ENCODE measurements at places on chromosomes 4 and X.

GRCh38 chrX:46561824-46562657 is 11.5 kb upstream of the CHST7 start:
- peak; percentile 23 for DNase-seq

- DNase-seq = no peak
These were observed 137.0 kb downstream of the RBM47 start for GRCh38 chr4:40492691-40493090.

DNA sequence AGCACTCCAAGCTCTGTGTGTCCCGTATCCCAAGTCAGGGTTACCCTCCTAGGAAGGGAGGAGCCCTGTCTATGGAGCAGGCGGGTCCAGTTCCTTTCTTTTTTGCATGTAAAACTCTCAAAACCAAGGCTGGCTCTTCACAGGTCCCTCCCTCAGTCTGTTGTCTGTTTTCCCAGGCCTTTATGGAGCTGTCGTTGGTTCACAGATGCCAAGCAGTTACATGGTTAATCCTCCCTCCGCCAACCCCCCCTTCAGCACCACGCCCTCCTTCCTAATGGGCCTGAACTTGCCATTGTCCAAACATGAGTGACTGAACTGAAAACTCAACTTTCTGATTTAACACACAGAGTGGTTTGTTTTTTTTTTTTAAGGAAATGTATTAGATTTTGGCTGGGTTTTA is 148.3 kb downstream of the STOX2 start:
- DNase-seq = no peak

DNA sequence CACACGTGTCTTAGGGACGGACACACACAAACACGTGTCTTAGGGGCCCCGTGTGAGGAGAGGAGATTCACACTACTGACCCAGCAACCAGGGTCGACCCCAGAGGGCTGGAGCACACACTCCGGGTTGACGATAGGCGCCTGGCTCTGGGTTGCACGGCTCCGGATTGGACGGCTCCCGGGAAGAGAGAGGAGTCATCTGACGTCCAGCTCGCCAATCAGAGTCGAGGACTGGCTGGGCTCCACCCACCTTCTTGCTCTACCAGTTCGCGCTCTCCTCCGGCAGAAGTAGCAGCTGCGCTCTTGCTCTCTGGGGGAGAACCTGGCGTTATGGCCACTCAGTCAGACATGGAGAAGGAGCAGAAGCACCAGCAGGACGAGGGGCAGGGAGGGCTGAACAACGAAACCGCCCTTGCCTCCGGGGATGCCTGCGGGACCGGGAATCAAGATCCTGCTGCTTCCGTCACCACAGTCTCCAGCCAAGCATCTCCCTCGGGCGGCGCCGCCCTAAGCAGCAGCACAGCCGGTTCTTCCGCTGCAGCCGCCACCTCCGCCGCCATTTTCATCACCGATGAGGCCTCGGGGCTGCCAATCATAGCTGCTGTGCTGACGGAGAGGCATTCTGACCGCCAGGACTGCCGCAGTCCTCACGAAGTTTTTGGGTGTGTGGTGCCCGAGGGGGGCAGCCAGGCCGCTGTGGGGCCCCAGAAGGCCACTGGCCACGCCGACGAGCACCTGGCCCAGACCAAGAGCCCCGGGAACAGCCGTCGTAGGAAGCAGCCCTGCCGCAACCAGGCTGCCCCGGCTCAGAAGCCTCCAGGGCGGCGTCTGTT is 74.3 kb downstream of the NUDT10 start:
- DNase-seq = no peak

GRCh38 chrX:52220936-52221335 is 36.2 kb downstream of the MAGED4 start:
- no peak for DNase-seq

GRCh38 chrX:138777230-138777629 is 65.7 kb upstream of the FGF13 start:
- no peak for DNase-seq

DNA sequence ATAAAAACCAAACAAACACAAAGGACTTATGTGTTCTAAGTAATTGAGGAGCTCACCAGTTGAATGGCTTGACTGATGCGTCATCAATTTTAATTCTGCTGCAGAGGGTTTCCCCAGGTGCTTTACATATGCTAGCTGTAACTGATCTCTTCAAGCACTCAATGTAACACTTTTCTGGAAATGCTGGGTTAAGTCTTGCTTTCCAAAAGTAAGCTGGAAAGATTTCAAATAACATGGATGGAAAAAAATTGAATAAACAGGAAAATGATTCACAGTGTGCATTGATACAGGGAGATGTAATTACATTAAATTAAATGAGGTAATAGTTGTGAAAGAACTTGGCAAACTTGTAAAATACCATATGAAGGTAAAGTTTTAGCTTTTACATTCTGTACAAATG is 186.7 kb upstream of the WDFY3 start:
- DNase-seq = no peak

- DNase-seq = no peak
These were observed 17.3 kb upstream of the GIMD1 start for GRCh38 chr4:106385853-106386393.

DNA sequence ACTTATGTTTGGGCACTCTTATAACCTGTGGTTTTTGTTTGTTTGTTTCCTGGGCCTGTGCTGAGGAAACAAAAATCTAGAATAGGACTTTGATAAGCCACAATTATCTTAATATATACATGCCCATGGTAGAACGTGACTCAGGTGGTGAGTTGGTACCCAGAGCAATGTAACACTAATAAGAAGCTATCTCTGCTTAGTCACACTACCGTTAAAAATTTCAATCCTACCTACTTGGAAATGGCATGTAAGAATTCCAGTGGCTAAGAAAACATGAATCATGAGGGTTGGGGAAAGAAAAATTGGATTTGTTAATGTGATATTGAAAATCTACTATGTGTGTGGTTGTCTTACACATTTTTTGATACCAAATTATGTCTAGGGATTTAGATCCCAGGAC is 30.5 kb upstream of the ADGRG2 start:
- no peak for DNase-seq

- no peak for DNase-seq
These were observed 16.0 kb downstream of the UBA6 start for GRCh38 chr4:67684839-67685531.

DNA sequence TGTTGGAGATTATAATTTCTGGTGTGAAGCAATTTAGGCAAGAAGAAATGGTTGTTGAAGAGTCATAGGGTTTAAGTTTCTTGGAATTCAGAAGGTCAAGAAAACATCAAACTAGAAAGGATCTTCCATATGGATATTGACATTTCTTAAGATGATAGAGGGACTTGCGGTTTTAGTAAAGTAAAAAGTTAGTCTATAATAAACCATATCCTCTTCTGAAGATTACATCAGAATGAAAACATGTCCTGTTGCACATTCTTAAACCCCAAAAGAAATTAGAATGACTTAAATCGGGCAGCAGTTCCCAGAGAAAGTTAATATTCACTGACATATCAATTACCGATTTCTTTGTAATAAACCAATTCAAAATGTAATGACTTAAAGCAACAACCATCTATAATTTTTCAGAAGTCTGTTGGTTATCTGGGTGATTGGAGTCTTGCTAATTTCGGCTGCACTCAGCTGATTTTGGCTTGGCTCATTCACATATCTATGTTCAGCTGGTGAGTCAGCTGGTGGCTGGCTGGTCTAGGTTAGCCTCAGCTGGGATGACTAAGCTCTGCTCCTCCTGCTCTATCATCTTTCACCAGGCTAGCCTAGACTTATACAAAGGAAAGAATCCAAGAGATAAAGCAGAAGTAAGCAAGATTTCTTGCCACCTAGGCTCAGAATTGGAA is 24.4 kb upstream of the DYNLT3 start:
- DNase-seq = peak; percentile 35

DNA sequence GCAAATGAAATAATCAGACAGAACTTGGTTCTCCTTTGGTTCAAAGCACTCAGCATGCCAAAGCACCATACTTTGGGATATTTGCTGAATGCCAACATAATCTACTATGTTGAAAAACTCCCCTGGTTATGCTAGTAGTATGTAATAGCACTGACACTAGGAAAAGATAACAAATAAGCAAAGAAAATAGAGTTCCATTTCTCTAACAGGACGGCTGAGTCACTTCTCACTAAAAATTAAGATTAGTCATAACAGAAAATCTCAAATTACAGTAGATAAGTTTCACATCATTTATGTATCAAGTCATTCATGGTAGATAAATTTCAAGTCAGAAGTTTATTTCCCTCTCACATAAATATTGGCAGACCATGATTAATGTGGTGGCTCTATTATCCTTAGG is 17.9 kb downstream of the PDHA2 start:
- DNase-seq = no peak

- DNase-seq = no peak
These were observed 34.2 kb downstream of the ARSD start for GRCh38 chrX:2894885-2895292.

- DNase-seq = no peak
These were observed 10.9 kb upstream of the MAGEA4 start for GRCh38 chrX:151901826-151902225.

DNA sequence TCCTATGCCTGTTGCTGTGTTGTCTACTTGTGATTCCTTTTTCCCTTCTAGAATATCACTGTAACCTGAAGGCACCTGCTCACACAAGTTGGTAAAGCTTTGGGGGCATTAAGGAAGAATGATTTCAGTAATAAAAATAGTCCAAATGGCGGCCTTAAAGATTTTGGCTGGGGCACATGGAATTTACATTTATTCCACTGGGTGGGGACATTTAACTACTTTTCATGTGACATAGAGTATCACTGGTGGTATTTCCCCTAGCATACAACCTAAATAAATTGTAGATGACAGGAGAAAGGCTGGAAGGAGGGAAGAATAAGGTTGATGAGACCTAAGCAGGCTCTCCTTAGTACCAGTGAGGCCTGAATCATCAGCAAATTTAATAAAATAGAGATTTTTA is 121.8 kb upstream of the EDA2R start:
- no peak for DNase-seq

- DNase-seq = no peak
These were observed 236.2 kb downstream of the FRAS1 start for GRCh38 chr4:78293348-78293747.

GRCh38 chr4:165842684-165843083 is 30.4 kb upstream of the TLL1 start:
- no peak for DNase-seq

GRCh38 chrX:40719218-40719617 is 16.1 kb downstream of the MED14 start:
- no peak for DNase-seq
